ENCODE measurements at places on chromosomes 6 and 20.

DNA sequence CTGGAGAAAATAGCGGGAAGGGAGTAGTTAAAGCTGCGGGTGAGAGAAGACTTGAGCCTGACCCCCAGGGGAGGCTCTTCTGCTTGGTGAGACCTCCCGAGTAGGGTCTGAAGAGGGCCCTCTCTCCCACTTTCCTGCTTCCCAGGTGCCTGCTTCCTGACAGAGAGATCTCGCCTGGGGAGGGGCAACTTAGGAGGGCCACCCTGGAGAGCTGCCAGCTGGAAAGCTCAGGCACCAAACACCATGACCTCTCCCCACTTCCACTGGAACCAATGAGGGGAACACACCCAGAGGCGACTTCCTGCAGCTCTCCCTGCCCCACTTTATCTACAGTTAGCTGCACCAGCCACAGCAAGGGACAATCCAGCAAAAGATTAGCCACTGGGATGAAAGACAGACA, 208.0 kb downstream of the TBXT start:
- DNase-seq = no peak

- DNase-seq = no peak
These were observed 125.8 kb upstream of the BCLAF1 start for GRCh38 chr6:136415351-136416007.

DNA sequence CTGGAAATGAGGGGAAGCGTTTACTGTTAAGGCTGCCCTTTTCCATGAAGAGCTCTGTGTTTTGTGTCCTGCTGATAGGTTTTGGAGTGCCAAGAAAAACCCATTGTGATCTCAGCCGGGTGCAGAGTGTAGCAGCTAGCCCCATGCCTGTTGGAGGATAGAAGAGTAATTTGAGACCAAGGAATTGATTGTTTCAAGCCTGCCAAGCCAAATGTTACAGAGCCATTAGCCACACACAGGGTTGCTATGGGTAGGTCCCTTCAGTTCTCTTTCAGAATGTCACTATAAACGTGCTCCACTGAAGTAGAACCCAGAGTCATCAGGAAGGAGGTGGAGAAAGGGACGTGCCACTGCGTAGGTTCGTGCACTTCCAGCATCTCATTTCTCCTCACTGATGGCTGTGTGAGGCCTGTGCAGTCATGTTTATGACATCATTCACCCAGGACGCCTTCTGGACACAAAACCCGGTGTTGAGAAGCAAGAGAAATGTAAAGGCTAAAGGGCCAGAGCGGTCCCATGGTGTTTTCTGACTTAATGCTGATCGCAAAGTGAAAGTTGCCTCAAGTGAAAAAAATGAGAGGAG, 6.6 kb downstream of the GMPR start:
- no peak for DNase-seq

- no peak for DNase-seq
These were observed 636.5 kb upstream of the CHD6 start for GRCh38 chr20:42254673-42255072.

- peak; percentile 34 for DNase-seq
These were observed 14.3 kb upstream of the FAM135A start for GRCh38 chr6:70398783-70399728.

GRCh38 chr20:32960849-32961731, 43.1 kb downstream of the SUN5 start:
- DNase-seq = no peak

Data from umbilical cord (tissue), 2 donors.